Articular chondrocyte of knee joint (primary cell): ENCODE measurements at places on chromosomes 4 and X. TPM values are rescaled to one million over a fixed set of nuclear protein-coding genes. Genes with fewer than 3 reads are reported as not detected.

STK32B gene
- 10.8 and 13.1 TPM in 2 replicates for total RNA-seq

AMTN gene
- total RNA-seq: 0.43 TPM in 1 of 2 replicates, not detected in the other

EXOC1L gene
- total RNA-seq: not detected in 2 replicates

ANK2 gene
- total RNA-seq: 61.0 and 87.4 TPM in 2 replicates

TRPC3 gene
- 0.11 and 0.13 TPM in 2 replicates for total RNA-seq

BEX2 gene
- 0.91 and 2.7 TPM in 2 replicates for total RNA-seq

IBSP gene
- 0.22 TPM in 1 of 2 replicates, not detected in the other for total RNA-seq

PITX2 gene
- under 0.01 TPM in 1 of 2 replicates, not detected in the other for total RNA-seq

CLDN34 gene
- not detected in 2 replicates for total RNA-seq

SLC10A3 gene
- total RNA-seq: 32.5 and 33.3 TPM in 2 replicates

PI4K2B gene
- total RNA-seq: 27.7 and 34.4 TPM in 2 replicates

MAGEA1 gene
- total RNA-seq: not detected in 2 replicates

CLOCK gene
- total RNA-seq: 51.9 and 57.1 TPM in 2 replicates

BCOR gene
- total RNA-seq: 20.1 and 21.0 TPM in 2 replicates
